ENCODE measurements at places on chromosomes 16 and 17.

GRCh38 chr17:55717898-55718735 lies 4.5 kb downstream of the TMEM100 start:
- peak; percentile 92 for DNase-seq

DNA sequence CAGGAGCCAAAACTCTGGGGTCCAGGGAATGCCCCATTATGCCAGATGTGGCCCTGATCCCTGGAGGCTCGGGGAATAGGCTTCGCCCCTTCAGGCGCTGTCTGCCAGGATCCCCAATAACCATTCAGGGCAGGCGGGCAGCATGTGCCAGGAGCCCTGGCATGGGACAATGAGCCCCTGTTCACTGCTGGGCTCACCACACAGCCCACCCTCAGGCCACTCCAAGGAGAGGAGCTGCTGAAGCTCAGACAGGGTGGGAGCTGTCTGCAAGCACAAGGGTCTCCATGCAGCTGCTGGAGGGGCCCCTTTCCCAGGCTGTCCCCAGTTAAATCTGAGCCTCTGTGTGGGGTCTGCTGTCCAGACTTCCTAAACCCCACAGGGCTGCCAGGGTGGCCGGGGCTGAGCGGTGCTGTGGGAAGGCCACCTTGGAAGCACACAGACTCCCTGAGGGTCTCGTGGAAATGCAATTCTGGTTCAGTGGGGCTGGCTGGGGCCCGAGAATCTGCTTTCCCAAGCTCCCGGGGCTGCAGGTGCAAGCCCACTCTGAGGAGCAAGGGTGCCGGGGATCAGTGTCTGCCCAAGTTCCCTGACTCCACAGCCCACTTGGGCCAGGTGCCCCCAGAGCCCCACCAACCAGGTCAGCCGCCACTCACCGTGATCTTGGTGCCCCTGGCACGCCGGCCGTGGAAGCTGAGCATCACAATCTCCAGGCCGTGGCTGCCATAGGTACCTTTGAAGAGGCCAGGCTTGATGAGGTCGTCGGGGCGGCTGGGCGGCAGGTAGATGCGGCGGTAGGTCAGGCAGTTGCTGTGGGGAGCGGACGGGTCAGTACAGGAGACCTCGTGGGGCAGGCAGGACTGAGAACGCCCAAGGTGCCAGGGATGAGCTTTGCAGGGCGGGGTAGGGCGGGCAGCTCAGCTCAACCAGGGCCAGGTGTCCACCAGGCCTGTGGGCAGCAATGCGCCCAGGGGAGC lies 17.7 kb upstream of the C16orf95 start:
- no peak for DNase-seq

GRCh38 chr17:3695723-3696411 lies at the start of gene P2RX5:
Gene P2RX5, minus strand, starts transcription at chr17:3696155. Its CDS starts 150 bp downstream, at chr17:3696005.
- peak; percentile 41 for DNase-seq

- no peak for DNase-seq
Observed at GRCh38 chr16:57640612-57641011, 12.2 kb downstream of the ADGRG1 start.

GRCh38 chr16:89572073-89572484 lies 3.5 kb upstream of the CPNE7 start:
- DNase-seq: no peak
